ENCODE measurements at places on chromosomes 1 and 21. TPM values are rescaled to one million over a fixed set of nuclear protein-coding genes. Genes with fewer than 3 reads are reported as not detected.

- no peak for DNase-seq
Observed at GRCh38 chr1:67874501-67875111, 41.3 kb upstream of the GNG12 start.

The SLC35F3 gene
- 0.78 TPM for total RNA-seq

DNA sequence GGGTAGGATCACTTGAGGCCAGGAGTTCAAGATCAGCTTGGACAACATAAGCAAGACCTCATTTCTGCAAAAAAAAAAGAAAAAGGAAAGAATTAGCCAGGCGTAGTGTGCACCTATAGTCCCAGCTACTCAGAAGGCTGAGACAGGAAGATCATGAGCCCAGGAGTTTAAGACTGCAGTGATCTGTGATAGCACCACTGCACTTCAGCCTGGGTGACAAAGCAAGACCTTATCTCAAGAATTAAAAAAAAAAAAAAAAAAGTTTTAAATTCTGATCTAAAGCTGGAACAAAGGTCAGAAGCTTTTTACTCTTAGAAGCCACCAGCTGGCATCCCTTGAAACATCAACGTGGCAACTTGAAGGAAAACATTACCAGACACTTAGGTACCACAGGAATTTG is 45.3 kb downstream of the HENMT1 start:
- no peak for DNase-seq

The ECM1 gene
- total RNA-seq: 0.94 TPM

- no peak for DNase-seq
Observed at GRCh38 chr1:53929246-53929960, 16.1 kb downstream of the IFT25 start.

DNA sequence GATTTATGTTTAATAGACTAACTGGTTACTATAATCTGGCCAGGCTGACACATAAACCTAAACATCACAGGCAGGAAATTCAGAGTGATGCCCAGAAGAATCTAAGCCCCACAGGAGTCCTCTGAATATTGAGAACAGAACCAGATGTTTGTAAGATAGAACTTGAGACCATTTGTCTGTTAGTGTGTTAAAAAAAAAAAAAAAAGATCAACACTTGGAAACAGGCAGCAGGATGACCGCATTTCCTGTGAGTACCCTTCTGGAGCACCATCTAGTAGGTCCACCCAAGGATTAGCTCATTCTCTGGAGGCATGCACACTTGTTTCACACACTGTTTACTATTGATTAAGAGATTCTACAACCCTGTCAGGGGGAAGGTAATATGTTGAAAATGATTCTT is 111.4 kb upstream of the VANGL1 start:
- DNase-seq: no peak

The SEMA4A gene
- 13.6 TPM for total RNA-seq

DNA sequence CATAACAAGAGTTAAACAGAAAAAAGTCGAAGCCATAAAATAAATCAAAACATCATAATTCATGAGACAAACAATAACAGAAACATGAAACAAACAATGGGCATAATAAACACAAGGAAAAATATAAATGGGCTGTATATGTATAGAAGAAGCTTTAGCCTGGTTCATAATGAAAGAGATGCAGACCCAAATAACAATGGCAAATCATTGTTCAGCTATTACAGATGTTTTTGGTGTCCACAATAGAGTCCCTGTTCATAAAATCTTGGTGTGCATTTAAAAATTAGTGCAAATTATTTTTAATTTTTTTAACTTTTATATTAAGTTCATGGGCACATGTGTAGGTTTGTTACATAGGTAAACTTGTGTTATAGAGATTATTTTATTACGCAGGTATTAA is 1185.9 kb upstream of the B3GALT2 start:
- no peak for DNase-seq

The OR2T33 gene
- total RNA-seq: not detected

GRCh38 chr21:32687643-32688345 is 40.0 kb downstream of the SYNJ1 start:
- DNase-seq: no peak

GRCh38 chr1:154663471-154664060 is 55.6 kb upstream of the ADAR start:
- no peak for DNase-seq

DNA sequence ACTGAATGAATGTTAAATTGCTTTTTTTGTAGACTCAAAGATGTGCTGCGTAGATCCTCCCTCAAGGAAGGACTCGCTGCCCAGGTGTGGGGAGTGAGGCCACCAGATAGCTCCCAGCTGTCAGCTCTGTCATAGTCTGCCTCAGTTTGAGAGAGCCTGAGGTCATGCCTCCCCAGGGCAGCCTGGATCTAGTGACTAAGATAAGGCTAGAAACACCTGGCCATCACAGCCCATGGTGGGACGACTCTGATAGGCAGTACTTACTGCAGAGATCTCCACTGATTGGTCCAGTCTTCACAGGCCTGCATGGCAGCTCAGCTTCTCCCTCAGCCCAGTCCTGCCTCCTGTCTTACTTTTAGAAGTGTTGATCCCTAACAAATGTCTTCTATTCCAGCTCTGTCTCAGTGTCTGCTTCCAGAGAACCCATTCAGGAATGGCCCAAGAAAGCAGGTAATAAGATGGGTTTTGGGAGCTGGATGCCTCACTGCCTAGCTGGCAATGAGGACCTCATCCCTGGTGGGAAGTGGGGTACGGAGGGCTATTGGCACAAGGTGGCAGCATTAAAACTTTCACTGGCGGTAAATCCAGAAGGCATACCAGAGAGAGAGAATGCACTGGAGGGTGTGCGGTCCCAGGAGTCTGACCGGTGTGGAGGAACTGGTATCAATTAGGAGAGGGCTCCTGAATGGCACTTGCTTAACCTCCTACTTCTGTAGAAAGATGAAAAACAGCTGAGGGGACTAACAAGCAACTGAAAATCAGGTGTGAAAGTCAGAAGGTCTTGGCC is 55.3 kb upstream of the GPR37L1 start:
- DNase-seq: no peak
